Activated T-cell treated with anti-CD3 and anti-CD28 coated beads for 48 hours (primary cell): ENCODE measurements at places on chromosomes 3 and 15.
A peak's percentile ranks its signal among the peaks of the same experiment; 100 is the strongest.

GRCh38 chr3:186751480-186751879 lies 31.9 kb upstream of the EIF4A2 start:
- no peak for DNase-seq

GRCh38 chr15:93189561-93189960 lies 100.5 kb upstream of the RGMA start:
- DNase-seq = no peak

- DNase-seq = no peak
These were observed 47.8 kb upstream of the ADGRG7 start for GRCh38 chr3:100561459-100562158.

GRCh38 chr3:47791193-47791855 lies 9.6 kb upstream of the SMARCC1 start:
- DNase-seq = no peak

DNA sequence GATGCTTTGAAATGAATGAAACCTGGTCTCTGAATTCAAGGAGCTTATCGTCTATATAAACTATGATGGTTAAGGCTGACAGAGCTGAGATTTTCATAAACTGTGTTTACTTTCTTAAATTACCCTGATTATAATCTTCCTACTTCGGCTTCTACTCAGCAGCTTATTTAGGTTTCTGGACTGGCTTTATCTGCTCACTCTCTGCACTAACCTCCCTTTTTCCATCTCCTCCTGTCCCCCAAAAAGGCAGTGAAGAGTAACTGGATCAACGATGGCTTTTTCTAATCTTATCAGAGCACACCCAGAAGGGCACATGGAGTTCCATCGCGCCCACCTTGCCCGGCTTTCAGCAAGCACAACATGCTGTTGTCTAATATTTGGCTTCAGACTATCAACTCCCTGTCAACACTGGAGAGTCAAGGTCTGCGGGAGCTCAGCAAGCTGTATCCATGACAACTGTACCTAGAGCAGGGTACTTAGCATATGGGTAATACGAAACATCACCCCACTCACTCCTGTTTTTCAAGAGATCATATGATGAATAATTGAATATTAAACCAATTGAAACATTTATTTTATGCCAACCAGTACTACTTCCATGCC lies 417.3 kb downstream of the GABRB3 start:
- DNase-seq = no peak

DNA sequence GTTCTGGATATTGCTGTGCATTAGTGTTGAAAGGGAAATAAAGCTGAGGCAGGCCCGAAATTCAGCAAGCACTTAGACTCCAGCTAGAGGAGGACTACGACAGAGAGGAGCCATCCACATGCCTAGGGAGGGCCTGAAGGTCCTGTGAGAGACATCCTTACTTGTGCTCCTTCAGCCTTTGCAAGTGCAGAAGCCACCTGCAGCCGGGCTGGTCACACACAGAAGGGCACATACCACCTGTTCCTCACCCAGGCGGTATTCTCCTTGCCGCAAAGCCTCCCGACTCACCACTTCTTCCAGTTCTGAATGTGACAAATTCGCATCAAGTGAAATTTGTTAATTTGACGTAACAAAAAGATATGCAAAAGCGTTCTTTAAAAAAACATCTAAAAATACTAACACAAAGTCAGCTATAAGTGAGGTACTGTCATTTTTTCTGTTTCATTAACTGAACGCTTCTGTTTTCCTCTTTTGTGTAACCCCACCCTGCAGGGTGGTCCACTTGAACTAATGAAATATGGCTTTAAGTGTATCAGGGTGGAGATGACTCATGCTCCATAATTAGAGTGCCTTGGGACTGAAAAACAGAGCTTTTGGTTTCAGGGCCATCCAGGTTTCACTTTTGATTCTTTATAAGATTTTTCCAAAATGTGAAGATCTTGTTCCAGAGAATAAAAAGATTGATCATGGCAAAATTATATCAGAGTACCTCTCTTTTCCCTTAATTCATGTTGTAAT lies 467.9 kb upstream of the ATP11B start:
- no peak for DNase-seq

DNA sequence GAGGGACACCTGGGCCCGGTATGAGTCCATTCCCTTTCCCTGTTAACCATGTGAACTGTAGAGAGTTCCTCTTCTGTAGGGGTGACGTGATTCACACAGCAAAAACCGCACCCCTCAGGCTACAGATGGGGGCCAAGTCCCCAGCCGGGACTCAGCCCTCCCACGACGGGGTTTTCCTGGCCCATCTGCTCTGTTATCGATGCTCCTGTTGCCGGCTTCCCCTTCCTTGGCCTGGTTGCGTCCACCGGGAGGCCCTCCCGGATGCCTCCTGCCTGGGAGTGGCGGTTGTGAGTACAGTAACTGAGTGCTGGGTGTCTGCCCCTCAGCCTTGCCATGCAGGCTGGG lies 817 bp upstream of the PLXNA1 start:
- DNase-seq = peak; percentile 48

GRCh38 chr3:45244356-45244755 lies 18.3 kb upstream of the TMEM158 start:
- DNase-seq = no peak

DNA sequence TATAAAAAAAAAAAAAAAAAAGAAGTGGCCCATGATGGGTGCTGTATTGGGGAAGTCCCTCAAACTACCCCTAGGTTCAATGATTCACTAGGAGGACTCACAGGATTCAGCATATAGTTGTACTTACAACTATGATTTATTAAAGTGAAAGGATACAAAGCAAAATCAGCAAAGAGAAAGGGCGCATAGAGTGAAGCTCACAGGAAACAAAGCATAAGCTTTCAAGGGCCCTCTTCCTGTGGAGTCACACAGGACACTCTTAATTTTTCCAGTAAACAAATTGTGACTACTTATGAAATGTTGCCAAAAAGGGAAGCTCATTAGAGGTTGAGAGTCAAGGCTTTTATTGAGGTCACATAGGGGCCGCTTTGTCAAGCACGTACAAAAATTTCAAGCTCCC lies 153.7 kb upstream of the GAP43 start:
- DNase-seq = no peak

DNA sequence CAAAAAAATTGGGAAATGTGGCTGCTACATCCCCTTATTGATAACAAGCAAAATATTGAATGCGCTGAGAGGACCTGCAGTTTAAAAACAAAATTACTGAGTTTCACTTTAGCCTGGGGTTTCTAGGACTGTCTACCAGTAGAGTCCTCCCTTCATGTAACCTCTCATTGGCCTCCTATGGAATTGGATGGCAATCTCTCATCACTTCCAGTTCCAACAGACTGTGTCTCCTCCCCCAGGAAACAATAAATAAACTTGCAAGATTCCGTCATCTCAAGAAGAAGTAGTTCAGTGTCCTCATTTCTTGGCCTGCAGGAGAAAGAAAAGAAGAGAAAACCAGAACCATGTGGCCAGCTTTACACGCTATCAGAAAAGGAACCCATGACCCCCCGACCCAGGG lies 123.8 kb downstream of the TLE3 start:
- no peak for DNase-seq

GRCh38 chr3:120407508-120408287 lies 43.1 kb downstream of the FSTL1 start:
- no peak for DNase-seq

- DNase-seq = no peak
These were observed 65.5 kb upstream of the ZBTB20 start for GRCh38 chr3:115212615-115213014.

DNA sequence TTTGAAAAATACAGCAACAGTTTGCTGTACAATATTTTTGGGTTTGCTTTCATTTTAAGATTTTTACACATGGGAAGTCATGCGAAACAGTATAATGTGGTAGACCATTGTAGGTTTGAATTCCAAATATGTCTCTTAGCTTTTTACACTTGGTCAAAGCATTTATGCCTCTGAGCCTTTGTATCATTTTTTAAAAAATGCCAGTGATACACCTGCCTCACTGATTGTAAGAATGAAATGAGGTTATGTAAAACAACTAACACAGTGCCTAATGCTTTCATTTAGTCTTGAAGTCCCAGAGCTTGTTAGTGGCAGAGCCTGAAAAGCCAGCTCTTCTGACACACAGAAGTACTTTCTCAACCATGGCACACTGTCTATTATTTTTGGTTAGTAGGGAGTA lies 202.0 kb downstream of the UBE2E2 start:
- no peak for DNase-seq

- no peak for DNase-seq
These were observed 1.8 kb downstream of the SLC6A6 start for GRCh38 chr3:14404186-14404585.

DNA sequence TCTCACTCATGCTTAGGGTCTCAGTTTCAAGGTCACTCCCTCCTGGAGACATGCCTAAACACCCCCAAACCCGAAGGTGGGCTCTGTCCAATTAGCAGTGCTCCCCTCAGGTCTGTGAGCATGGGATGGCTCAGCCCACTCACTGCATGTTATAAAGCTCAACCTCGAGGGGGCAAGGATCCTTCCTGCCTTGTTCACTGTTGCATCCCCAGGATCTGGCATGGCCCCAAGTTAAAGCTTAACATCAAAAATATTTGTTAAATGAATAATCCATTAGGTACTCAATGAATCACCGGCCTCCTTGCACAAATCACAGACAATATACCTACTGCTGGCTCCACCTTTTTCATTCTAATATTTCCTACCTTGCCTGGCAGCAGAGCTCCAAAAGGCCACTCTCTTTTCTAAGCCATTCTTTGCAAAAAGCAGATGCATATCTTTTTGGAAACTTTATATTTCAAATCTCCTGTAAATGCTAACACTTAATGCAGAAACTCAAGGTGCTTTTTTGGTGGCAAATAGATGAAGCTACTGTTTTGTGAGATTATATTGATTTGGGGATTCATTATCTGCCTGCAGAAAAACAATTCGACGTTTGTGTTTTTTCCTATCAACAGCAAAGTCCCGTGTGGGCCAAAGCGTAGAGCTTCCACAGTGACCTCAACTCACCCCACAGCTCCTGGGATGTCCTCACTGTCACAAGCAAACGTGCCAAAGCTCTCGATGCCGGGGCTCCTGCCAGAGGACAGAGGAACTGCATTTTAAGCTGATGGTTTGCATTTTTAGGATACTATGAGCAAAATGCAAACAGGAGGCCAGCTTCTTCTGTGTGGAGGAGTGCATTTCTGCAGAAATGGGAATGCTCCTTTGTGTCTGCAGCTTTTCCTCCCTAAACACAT lies 35.4 kb downstream of the PCOLCE2 start:
- no peak for DNase-seq

DNA sequence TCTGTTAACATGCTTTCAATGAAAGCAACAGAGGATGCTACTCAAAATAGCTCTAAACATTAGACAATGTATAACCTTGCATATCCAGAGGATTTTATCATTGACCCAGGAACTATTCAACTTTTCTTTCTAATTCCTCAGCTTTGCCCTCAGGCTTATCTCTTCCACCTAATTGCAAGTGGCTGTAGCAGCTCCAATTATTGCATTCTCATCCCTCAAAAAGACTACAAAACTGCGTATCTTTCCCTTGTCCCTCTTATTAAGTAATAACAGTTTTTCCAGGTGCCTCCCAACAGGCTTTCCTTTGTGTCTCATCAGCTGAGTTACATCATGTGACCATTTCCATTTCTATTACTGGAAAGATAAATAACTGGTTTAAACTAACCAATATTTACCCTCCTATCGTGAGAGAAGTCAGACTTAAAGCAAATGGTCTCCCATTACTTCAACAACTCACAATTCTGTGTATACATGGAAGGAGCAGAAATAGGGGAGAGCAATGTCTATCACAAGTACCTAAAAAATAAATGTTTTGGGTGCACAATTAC lies 78.0 kb upstream of the MBNL1 start:
- DNase-seq = no peak

- DNase-seq = no peak
These were observed 94.4 kb downstream of the MYLK start for GRCh38 chr3:123789760-123790159.

DNA sequence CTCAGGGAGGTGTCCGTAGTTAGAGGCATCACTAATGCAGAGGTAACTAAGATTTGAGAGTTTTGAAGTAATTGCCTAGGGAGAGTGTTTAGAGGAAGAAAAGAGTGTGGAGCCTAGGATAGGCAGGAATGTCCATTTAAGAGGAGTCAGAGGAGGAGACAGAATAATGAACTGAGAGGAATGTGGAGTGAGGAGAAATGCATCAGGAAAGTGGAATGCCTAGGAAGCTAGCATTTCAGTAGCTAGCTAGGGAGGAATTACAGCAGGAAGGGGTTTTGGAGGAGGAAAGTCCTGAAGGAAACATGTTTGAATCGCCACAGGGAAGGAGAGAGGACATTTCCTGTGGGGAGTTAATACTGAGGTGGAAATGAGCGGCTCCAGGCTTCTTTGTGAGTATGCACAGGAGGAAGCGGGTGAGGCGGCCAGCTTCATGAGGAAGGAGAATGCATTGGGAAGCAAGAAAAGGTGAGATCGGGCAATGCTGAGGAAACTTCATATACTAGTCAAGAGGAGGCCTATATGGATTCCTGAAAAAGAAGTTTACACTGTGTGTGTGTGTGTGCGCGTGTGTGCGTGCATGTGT lies 154.3 kb downstream of the TMEM108 start:
- DNase-seq = no peak

DNA sequence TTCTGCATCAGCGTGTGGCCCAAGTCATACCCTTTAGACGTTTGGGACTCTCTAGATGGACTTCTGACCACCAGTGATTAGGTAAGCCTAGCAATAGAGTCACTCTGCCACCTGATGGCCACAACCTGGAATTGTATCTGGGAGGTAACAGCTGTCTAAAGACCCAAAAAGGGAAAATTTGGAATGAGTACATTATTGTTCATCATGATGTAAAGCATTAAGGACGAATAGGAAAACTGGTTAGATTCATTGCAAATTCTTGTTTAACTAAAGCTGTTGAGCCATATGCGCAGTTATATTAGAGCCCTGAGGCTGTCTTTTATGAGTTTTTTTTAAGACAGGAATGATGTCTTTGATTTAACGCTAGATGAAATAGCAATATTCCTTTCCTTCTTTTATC lies 63.6 kb downstream of the FAM81A start:
- no peak for DNase-seq

GRCh38 chr3:150784747-150785125 lies 21.8 kb upstream of the SIAH2 start:
- DNase-seq = no peak

DNA sequence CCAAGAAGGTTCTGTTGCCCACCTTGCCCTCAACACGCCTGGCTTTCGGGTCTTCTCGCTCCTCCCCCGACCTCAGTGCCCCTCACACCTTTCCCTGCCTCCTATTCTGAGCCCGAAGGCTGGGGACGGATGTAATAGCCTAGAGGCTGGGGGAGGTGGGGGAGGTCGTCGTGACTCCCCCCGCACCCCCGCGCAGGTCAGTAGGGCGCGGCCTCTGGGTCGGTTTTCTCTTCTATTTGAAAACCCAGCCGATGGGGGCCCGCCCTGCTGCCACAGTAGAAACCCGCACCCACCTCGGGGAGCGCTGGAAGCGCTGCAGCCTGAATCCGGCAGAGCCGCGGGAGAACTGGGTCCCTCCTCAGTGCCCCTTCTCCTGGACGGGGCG lies 1.0 kb upstream of the RBPMS2 start:
- DNase-seq = no peak

GRCh38 chr15:52020221-52021085 lies 1.4 kb downstream of the MAPK6 start:
- DNase-seq = no peak

DNA sequence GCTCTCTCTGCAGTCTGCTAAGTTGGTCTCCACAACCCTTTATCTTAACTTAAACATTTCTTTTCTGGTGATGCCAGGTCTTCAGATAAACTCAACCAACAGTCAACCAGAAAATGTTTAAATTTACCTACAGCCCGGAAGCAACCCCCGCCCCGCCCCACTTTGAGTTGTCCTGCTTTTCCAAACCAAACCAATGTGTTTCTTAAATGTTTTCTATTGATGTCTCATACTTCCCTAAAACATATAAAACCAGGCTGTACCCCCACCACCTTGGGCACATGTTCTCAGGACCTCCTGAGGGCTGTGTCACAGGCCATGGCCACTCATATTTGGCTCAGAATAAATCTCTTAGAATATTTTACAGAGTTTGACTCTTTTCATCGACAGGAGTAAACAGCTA lies 13.2 kb upstream of the GPR160 start:
- no peak for DNase-seq
